ENCODE measurements at places on chromosomes 13 and 19.

DNA sequence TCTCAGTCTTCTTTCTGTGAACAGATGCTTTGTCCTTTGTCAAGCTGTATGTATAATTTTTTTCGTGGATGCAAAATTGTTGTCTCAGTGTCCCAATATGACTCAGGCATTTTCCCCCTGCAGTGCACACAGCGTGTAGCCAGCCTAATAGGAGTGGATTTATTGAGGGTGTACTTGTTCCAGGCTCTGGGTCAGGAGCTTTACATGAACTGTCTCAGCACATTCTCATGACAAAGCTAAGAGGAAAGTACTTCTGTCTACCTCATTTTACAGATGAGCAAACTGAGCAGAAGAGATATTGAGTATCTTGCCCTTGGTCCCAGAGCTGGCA lies 50.8 kb downstream of the STK24 start:
- DNase-seq, result no peak

DNA sequence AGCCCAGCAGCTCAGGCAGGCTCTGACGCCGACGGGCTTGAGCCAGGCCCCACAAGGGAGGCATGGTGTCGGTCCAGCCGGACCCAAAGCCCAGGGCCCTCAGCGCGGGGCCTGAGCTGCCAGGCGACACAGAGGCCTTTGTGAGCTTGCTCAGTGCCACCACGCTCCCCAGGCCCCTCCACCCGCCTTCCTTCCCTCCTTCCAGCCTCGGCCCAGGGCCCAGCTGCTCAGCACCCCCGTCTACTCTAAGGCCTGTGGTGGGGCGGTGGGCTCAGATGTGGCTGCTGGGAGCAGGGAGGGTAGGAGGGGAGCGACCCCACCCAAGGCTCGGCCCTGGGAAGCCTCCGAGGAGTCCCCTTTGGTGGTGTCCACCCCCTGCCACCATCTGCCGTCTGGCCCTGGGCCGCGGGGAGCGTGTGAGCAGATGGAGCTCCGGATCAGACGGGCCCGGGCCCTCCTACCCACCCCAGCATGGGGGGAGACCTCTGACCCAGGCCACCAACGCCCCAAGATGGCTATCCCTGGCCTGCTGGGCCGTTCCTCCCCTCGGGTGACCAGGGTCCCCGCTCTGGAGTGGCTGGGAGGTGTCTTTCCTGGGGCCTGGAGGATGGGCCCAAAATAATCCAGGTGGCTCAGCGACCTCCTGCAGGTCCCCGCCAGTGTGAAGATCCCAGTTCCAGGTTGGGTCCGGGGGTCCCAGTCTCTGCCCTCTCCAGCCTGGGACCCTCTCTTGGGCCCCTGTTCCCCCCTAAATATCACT lies 7.8 kb downstream of the ZBTB7A start:
- DNase-seq, result no peak

GRCh38 chr19:16062789-16063188 lies 13.5 kb upstream of the TPM4 start:
- no peak for DNase-seq

GRCh38 chr19:19274716-19275565 lies 1.8 kb upstream of the TM6SF2 start:
- DNase-seq, result no peak

DNA sequence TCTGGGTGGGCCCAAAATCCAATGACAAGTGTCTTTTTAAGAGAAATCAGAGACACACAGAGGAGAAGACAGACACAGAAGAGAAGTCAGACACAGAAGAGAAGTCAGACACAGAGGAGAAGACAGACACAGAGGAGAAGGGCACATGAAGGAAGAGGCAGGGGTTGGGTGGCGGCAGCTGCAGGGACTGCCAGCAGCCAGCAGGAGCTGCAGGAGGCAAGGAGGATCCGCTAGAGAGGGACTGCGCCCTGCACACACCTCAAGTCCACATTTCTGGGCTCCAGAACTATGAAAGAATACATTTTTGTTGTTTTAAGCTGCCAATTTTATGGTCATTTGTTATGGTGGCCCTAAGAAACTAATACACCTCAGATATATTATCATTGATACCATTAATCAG lies 140.6 kb downstream of the ZIC5 start:
- no peak for DNase-seq

DNA sequence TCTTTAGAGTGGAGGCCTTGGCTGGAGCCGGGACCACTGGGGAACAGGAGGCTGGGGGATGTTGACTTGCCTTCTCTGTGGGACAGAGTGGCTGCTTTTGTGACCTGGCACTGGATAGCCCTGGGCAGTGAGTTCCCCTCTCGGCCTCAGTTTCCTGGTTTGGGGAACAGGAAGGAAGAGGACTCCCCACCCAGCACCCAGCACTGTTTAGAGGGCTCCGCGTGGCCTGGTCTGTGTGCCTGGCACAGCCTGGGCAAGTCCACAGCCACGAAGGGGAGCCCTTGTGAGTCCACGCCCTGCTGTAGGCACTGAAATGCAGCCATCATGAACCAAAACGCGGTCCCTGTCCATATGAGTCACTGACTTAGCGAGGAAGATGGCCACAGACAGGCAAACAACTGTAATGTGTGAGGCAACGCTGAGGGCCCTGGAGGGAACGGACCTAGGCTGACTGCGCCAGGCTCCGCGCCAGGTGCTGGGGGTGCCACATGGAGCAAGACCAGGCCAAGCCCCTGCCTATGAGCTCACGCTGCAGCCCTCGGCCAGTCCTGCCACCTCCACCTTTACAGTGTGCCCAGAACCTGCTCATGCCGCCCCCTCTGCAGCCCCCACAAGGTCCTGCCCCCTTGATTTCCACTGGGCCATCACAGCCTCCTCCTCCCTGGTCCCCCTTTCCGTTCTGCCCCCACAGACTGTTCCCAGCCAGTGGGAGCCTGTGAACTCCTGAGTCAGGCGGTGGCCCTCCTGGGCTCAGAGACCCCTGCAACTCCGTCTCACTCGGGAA lies 35.5 kb downstream of the PAK4 start:
- DNase-seq, result no peak

- DNase-seq, result no peak
These were observed 8.3 kb downstream of the CDC37 start for GRCh38 chr19:10395003-10395402.

DNA sequence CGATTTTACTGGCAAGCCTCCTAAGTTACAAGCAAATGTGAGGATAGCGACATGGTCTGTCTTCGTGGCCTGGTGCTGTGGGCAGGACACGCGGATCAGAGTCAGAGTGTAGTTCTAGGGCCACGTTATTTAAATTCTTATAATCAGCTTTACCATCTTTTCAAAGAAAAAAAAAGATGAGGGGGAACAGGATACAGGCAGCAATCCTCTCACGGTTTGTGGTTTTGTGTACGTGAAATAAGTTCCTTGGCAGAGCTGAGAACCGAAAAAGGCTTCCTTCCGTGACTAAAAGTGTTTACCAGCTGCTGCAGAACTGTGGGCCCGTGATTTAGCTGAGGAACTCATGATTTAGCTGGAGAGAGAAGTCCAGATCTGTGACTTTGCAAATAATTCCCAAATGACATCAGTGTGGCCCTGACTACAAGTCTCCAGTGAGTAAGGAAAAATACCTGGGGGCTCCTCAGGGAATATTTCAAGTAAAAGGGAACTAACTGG lies 27.2 kb downstream of the RCBTB2 start:
- DNase-seq, result peak; percentile 62

DNA sequence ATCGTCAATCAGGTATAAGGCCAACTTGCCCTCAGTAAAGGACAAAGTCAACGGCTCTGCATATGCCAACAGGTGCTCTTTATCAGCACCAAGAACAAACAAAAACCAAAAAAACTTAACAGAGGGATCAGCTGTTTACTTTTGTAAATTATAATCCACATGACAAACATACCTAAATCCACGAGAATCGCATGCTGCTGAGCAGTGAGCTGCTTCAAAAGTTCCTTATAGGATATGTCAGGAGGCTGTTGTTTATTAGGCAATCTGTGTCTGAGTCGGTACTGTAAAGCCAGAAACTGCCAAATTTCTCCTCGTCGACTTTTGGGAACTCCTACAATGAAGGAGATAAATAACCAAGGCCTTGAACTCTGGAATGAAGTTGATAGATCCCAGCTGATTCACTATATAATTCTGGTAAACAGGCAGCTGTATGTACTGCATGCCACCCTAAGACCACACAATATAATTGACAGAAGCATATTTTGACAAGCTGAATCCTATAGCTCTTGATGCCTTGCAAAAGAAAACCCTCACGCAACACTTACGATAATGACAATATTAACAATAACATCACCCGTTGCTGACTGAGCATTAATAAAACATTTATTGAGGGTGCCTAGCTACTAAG lies 179.8 kb downstream of the TBC1D4 start:
- DNase-seq, result no peak

GRCh38 chr19:16519230-16519687 lies 23.0 kb downstream of the CHERP start:
- DNase-seq, result no peak

- no peak for DNase-seq
These were observed 10.7 kb downstream of the LILRA5 start for GRCh38 chr19:54302257-54302656.

GRCh38 chr19:46482631-46483030 lies 11.3 kb upstream of the PNMA8A start:
- DNase-seq, result no peak

All from AG08395 (cell line).